Dermis blood vessel endothelial cell (primary cell): ENCODE measurements at places on chromosomes 1 and 21.
A peak's percentile ranks its signal among the peaks of the same experiment; 100 is the strongest.

GRCh38 chr1:66916320-66916719 is 8.3 kb downstream of the DNAI4 start:
- no peak for DNase-seq

- DNase-seq, result no peak
These were observed 8.4 kb downstream of the EFNA3 start for GRCh38 chr1:155086856-155087535.

GRCh38 chr1:78722947-78723346 is 73.3 kb downstream of the IFI44 start:
- DNase-seq, result no peak

GRCh38 chr1:109185357-109185756 is 28.4 kb upstream of the SARS1 start:
- no peak for DNase-seq

GRCh38 chr1:48007047-48007446 is 9.9 kb upstream of the TRABD2B start:
- no peak for DNase-seq

DNA sequence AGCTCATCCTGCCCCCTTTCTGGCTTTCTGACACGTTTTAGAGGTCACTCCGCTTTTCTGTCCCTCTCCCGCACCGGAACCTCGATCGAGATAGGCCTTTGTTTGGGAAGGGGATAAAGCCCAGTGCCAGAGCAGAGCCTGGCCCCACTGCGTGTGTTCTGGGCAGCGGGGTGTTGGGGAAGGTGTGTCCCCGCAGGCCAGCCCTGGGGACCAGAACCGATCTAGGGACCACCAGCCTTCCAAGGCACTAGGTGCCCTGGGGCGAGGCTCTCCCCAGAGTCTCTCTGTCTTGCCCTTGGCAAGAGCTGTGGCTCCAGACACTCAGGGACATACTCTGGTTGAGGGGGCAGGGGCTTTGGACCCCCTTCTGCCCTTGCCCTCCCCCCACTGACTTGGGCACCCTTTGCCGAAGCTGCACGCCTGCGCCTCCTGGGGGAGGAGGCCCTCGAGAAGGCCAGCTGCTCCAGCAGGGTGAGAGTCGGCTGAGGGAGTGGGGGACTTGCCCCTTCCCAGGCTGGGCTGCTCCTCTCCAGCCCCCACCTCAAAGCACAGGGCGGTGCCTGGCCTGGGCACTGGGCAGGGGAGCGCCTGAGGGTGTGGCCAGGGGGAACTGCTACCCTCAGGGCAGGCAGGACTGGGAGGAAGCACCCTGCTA is 16.4 kb downstream of the PRXL2B start:
- no peak for DNase-seq

DNA sequence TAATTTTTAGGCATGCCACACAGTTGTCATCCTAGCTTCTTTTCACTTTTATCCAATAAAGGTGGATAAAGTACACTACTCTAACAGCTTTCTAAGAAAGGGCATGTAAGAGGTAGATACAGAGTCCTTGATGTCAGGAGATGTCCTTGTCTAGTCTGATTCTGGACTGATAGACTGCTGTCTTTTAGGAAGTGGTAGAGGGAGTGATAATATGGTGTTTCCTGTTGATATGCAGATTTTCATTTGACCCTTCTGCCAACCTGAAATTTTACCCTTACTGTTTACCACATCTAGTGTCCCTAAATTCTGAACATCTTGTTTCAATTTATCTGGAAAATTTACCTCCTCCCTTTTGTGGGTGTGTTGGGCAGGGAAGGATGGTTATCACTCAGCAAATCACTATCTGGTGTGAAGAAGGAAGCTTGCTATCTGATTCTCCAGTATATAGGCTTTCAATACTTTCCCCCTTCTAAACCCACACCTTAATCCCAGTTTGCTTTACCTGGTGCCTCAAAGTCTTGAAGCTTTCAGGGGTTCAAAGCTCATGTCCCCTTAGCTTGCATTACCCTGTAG is 354.9 kb upstream of the SNX7 start:
- no peak for DNase-seq

GRCh38 chr1:6244401-6245049 is 546 bp downstream of the HES3 start:
- DNase-seq, result no peak

- no peak for DNase-seq
These were observed 9.4 kb upstream of the TMEM52 start for GRCh38 chr1:1928231-1929101.

- no peak for DNase-seq
These were observed 98.7 kb downstream of the SUSD4 start for GRCh38 chr1:223264983-223265908.

DNA sequence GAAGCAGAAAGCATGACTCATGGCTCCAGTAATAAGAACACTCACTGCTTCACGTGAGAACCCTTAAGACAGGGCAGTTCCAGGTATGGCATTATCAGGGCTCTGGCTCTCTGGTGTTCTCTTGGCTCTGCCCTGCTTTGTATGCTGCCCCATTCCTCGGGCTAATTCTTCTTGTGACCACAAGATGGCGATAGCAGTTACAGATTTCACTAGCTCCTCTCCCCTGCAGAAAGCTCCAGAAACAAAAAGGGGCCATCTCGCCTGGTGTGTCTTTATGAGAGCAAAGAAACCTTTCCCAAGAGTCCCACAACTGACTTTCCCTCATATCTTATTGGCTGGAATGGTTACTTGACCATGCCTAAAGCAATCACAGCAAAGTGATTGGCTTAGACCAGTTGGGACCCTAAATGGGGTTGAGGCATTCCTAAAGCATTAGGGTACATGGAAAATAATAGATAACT is 60.1 kb downstream of the F3 start:
- DNase-seq, result peak; percentile 85

DNA sequence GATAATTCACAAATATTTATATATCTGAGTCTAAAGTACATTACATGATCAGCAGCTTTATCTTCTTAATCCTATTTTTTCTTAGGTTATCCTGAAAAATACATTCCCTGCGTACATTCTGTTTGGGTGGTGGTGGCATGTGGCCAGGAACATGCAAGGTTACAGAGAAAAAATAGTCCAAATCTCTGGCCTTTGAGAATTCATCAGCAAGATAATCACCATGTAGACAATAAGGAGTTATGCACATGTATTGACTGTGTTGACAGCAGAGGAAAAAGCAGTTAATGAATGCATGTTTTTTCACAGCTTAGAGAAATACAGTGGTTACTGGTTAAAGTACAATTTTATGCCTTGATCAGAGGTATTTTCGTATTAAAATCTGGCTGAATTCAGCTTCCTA is 49.0 kb downstream of the ABCA4 start:
- DNase-seq, result peak; percentile 52

DNA sequence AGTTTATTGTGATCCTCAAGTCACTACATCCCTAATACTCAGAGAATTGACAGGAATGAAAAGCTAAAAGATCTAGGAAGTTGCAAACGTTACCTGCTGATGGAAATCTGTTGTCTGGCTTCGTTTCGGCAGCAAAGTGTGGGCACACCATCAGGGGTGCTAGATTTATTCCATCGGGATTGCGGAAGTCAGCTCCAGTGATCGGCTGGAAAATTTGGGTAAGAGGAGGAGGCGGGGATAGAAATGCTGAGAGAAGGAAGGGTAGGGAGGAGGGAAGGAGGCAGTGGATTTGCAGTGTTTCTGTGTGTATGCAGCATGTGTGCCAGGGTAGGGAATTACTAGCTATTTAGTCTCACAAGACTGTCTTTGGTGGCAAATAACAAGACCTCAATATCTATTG is at the start of gene CTSK:
CTSK (minus strand) TSS at position 140 of the 400 bp plus-strand sequence. CDS start 1,455 bp downstream, outside the sequence.
- DNase-seq, result no peak

DNA sequence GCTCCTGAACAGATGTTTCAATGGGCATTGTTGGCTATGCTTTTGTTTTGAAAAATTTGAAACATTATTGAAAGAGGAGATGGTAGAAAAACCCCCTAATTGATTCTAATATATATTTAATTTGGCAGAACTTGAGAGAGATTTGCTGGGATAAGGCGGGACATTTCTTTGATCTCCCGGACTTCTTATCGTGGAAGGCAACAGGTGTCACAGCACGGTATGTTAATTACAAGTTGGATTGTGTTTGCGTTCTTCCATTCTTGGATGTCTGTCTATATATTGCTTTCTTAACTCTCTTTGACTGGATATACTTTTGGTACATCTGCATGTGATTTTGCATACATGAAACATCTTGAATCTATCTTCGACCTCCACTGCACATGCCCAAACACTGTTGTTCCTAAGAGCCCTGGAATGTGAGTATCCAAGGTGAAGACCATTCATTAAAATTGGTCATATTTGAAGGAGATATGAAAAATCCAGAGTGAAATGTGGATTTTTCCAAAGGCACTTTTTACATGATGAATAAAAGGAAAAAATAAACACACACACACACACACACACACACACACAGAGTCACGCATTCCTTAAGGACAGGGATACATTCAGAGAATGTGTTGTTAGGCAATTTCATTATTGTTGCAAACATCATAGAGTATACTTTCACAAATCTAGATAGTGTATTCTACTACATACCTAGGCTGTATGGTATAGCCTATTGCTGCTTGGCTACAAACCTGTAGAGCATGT is 81.9 kb downstream of the FGGY start:
- no peak for DNase-seq
